ENCODE measurements at places on chromosomes 3 and 15.

DNA sequence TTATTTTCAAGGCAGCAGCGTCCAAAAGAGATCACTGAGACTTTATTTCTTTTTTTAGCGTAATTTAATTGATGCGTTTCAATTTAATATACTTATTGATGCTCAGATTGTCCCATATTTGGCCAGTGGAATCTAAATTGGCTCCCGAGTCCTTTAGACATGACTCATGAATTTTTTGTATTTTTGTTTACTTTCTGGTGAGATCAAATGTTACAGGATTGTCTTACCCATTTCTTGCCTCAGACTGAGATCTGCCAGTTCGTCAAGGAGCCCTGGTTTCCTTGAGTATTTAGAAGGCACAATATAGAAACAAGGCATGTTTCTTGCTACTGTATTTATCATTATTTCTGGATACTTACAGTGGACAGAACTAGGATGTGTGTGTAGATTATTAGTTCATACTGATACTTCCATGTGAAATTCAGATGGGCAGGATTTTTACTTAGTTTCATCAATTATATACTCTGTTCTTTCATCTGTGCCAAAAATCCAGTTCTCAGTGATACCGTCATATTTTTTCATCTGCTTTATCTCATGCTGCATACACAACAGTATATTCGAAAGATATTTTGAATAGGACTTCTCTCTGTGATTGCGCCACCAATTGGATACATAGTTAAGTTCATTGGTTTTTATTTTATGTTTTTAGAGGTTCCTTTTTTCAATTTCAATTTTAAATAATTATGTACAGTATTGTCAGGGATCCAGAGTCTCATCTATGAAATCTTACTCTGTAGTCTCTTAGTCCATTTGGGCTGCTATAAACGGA lies 436.9 kb upstream of the C2CD4B start:
- DNase-seq, result no peak

DNA sequence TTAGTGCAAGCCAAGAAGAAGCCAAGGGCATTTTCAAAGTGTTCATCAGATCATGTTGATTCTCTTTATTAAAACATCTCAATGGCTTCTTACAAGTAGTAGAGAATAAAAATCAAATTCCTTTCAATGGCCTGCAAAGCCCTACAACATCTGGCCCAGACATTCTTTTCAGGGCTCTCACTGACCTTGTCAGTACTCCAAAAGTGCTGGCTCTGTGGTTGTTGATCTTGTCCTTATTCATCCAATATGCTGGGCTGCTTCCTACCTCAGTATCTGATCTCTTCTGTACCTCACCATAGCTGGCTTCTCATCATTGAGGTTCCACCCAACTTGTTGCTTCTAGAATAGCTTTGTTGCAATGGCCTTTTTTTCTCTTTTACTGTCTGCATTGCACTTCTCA lies 74.0 kb upstream of the SAMMSON start:
- DNase-seq, result no peak

DNA sequence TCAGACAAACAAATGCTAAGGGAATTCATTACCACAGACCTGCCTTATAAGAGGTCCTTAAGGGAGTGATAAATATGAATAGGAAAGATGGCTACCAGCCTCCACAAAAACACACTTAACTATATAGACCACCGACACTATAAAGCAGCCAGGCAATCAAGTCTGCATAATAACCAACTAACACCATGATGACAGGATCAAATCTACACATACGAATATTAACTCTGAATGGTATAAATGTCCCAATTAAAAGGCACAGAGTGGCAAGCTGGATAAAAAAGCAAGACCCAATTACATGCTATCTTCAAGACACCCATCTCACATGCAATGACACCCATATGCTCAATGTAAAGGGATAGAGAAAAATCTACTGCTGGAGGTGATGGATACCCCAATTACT lies 221.1 kb downstream of the SCAPER start:
- no peak for DNase-seq

DNA sequence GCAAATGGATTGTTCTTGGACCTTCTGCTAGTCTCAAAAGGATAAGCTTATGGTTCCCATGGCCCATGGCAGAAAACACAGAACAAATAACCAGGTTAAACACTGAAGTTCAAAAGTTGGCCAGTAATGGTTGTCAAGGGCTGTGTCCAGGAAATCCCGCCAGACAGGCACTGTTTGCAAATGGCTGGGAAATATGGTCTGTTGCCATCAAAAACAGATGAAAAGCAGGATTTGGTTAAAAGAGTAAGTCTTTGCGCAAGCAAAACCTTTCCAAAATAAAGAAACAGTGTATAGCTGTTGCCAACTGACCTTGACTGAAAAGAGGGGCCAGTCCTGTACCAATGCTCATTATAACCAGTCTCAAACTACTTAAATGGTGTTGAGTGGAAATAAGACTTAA lies 58.6 kb downstream of the WWTR1 start:
- DNase-seq, result no peak

- peak; percentile 45 for DNase-seq
Measured at GRCh38 chr3:128193168-128193567, 39.9 kb downstream of the EEFSEC start.
